Lung microvascular endothelial cell (primary cell): ENCODE measurements at places on chromosomes 2 and 18. TPM values are rescaled to one million over a fixed set of nuclear protein-coding genes. Genes with fewer than 3 reads are reported as not detected.

DNA sequence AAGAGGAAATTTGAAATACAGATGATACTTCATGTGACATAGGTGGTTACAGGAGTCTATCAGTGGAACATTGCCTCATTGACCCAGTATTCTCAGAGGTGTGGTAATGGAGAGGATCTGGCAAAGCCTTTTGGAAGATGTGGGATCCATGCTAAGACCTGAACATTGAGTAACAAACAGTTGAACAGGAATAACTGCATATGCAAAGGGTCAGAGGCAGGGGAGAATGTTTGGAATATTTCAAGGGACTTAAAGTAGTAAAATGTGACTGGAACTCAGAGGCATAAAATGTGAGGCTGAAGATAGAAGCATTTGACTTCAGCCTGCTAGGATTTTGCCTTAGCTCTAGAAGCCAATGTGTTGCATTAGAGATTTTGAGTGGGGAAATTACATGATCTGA is 300.2 kb upstream of the ETAA1 start:
- DNase-seq = no peak

GRCh38 chr2:159553727-159554126 is 62.6 kb downstream of the BAZ2B start:
- peak; percentile 14 for DNase-seq

DNA sequence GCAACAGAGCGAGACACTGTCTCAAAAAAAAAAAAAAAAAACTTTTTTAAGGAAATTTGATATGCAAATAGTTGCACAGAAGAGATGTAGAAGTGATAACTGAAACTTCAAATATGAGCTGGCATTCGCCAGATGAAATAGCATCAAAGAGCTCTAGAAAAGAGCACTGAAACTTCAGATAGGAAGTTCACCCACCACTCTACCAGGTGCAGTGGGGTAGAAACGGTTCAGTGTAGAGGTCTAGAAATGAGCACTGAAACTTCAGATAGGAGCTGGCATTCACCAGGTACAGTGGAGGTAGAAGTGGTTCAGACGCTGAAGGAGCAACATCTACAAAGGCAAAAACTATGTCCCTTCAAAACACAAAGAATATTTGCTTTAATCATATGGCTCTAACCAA is 9.0 kb upstream of the ONECUT2 start:
- no peak for DNase-seq

- peak; percentile 89 for DNase-seq
These were observed 13.2 kb downstream of the NABP1 start for GRCh38 chr2:191691016-191691735.

DNA sequence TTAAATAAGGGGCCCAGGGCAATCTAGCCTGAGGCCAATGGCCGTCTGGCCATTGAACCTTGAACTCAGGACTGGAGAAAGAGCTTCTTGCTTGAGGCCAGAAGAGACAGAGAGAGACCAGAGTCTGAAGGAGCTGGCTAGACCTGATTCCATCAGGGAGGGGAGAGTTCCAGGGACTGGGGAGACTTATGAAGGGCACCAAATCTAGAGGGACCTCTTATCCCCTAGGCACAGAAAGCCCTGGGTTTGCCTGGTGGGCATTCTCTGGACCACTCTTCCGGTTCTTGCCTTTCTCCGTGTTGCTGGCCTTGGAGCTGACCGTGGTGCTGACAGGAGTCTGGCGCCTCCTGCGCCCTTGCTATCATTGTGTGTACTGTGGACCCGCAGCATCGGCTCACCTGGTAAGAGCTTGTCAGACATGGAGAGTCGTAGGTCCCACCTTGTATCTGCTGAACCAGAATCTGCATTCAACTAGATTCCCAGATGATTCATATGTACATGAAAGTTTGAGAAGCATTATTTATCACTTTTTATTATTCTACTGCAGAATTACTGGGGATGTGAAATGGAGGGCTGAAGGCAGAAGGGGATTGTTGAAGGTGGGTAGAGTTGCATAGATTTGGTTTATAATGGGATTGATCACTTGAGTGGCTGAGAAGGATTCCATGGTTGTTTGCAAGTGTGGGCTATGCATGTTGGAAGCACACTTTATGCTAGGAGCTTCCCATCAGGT is 4.3 kb upstream of the TRPM8 start:
- DNase-seq = peak; percentile 51

GRCh38 chr2:228433721-228434120 is 252.2 kb upstream of the SPHKAP start:
- no peak for DNase-seq

DNA sequence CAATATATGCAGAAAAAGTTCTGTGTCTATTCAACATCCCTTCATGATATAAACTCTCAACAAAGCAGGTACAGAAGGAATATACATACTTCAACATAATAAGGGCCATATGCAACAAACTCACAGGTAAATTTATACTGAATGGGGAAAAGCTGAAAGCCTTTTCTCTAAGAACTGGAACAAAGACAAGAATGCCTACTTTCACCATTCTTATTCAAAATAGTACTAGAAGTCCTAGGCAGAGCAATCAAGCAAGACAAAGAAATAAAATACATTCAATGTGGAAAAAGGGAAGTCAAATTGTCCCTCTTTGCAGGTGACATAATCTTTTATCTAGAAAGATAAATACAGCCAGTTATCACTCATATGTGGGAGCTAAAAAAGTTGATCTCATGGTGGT is 116.3 kb downstream of the ACVR1 start:
- DNase-seq = no peak

DNA sequence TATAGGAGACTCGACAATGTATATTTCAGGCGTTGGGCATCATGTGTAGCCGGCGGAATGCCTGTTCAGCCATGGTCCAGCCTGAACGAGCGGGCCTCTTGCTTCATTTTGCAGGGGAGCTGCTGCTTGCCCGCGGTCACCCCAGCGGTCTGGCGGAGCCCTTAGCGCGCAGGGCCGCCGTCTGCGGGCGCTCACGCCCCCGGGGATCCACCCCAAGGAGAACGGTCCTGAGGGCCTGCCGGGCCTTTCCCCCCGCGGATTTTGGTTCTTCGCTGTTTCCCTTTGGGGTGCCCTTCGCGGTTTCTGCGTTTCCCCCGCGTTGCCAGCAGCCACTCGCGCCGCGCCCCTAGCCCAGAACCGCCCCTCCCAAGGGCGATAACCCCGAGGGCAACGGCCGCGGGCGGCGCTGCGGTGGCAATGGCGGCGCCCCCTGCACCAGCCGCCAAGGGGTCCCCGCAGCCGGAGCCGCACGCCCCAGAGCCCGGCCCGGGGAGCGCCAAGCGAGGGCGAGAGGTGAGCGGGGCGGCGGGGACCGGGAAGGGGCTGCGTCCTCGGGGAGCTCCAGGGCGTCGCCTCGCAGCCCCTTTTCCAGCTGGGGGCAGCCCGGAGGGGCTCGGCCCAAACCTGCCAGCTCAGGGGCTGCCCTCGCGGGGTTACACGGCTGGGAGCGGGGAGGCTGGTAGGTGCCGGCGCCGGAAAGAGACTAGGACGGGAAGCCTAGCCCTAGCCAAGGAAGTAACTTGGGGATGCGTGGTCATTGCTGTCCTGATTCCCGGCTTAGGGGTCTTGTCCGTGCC is at the start of gene MFSD2B:
TSS of gene MFSD2B (plus strand) at position 406 of the 797 bp plus-strand sequence. CDS start at position 418, 12 bp downstream.
- peak; percentile 15 for DNase-seq

DNA sequence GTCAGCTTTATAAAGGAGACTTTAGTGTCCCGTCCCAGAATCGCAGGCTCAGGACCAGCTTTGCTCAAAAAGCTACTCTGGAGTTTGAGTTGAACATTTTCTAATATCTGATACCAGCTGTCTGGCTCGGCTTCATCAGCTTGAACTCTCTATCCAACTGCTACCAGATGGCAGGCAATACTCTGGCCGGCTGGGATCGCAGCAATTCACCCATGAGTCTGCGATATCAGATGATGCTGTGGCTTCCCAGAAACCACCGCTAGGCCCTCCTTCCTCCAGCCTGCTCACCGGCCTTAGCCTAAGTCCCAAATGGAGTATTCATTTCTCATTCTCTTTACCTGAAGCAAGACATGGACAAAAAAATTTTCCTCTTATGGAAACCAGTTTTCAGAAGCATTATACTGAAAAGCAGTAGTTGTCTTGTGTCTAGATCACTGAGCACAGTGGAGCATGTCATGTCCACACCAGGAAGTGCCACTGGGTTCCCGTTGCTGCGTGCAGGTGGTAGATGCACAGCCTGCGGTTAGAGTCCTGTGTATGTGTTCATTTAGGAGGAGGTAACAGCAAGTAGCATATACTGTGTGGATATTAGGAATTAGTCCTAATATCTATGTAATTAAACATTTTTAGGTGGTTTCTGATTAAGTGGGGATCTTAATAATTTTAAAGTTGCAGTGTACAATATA is 162.0 kb upstream of the SOX11 start:
- DNase-seq = no peak

DNA sequence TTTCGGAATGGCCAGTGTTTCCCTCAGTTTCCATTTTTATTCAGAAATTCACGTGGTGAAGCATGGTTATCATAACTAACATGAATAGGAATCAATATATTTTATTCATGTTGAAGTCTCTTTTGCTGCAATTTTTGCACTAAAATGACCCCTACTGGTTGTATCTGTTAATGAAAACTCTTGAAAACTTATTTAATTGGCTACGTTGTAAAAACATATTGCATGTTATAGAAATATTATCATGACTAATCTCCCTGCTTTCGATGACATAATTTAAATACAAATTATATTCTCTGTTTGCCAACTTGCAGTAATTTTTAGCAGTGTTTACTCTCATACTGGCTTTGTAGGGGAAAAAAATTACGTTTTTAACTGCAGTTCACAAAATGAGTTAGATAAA is 3.5 kb downstream of the CRIM1 start:
- DNase-seq = peak; percentile 33

DNA sequence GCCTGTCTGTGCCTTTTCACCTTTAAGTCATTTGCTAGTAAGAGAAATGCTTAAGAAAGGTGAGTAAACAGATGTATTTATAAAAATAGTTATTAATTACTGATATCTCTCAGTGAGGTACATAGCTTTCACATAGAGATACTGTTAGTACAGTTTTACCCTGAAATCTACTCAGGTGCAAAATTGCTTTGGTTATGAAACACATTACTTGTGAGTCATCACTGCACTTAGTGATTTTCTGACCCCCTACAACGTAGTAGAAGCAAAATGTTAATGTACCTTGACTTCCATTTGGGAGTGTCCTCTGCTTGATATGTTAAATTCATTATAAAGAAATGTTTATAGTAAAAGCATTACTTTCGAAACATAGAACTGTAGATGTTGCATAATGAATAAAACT is 6.5 kb downstream of the GLS start:
- DNase-seq = peak; percentile 30

DNA sequence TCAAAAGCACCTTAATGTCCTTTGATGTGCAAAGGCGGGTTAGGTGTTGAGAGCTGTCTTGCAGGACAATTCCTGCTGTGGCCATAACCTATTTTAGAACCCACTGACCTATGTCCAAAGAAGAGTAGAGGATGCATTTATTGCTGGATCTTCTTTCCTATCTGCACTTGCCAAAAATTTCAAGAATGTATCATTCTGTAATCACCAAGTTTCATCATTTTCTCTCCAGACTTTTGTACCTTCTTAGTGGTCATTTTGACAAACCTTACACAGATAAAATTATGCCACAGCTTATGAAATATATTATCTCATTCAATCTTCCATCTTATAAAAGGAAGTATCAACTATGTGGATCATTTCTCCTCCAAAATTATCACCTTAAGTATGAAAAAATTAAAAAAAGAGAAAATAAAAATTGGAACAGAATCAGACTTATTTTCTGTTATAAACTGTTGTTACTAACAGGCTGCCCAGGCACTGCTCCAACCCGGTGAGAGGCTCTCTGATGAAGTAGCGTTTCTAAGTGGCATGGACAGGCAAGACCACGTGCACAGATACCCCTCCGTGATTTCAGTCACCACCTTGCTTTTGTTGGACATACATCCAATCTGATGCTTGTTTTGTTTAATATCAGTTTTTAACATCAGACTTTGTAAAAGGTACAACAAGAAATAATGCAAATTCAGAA is 559.9 kb upstream of the ID2 start:
- DNase-seq = no peak

- peak; percentile 58 for DNase-seq
These were observed 121.5 kb upstream of the PDE1A start for GRCh38 chr2:182548031-182548950.

DNA sequence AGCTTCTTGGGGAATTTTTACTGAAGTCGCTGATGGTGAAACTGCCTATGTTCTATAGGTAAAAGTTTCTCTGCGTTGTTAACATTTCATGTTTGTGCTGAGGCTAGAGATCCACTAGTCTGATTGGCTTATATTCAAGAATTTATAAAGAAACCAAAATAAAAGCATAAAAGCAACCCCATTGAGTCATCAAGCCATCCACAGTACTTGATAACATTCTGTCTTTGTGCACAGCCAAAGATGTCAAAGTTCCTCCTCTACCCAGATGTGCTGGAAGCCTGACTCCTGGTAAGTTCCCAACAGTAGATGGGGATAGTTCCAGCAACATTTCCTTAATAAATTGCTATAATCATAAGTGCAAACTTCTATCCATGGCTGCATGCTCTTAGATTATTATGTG is 107.8 kb downstream of the TANC1 start:
- peak; percentile 59 for DNase-seq

DNA sequence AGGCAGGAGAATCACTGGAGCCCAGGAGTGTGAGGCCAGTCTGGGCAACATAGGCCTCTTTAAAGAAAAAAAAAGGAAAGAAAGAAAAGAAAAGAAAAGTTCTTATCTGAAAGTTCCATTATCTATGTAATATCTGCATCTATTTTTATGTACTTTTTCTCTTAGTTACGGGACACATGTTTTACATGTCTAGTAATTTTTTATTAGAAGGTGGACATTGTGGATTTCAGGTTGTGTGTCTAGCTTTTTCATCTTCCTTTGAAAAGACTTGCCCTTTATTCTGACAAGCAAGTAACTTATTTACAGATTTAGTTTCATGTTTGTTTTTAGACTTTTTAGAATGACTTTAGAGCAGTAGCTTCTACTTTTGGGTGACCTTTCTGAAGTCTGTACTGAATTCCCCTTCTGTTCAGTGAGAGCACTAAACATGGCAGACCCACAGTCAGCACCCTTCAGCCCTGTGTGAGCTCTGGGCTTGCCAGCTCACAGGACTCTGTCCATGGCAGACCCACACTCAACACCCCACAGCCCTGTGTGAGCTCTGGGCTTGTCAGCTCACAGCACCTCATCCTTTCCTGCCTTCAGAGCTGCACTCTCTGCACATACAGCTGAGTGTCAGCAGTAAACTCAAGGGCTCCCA is 17.5 kb downstream of the TRAPPC12 start:
- no peak for DNase-seq

DNA sequence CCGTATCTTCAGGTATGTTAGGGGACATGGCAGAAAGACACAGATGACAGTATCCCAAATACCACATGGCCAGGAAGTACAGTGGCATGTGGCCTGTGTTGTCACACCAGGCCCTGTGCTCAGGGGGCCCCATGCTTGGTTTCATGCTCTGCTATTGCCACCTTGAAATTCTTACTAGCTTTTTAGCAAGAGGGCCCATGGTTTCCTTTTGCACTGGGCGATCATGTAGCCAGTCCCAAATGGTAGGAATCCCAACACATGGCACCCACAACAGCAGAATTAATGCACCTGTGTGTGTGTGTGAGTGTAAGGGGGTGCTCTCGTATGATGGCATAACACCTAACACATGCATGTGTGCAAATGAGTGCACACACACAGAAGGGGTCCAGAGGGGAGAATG is 39.2 kb downstream of the MYO7B start:
- no peak for DNase-seq

Gene ZNF2
- 4.6 and 7.3 TPM in 2 replicates for total RNA-seq

Gene ILKAP
- 12.0 and 19.6 TPM in 2 replicates for total RNA-seq

Gene EML6
- total RNA-seq = 0.20 and 0.22 TPM in 2 replicates

Gene CCL20
- total RNA-seq = 0.60 and 2.8 TPM in 2 replicates

Gene BBS5
- 0.99 and 1.3 TPM in 2 replicates for total RNA-seq

Gene WDSUB1
- 4.1 and 8.1 TPM in 2 replicates for total RNA-seq

Gene HNMT
- total RNA-seq = 1.4 and 5.7 TPM in 2 replicates

Gene IL1F10
- not detected in 2 replicates for total RNA-seq

Gene SNRPD1
- 9.5 and 11.8 TPM in 2 replicates for total RNA-seq

Gene ZAP70
- total RNA-seq = under 0.01 TPM in 1 of 2 replicates, not detected in the other

Gene ALLC
- not detected in 2 replicates for total RNA-seq

Gene MRPL30
- total RNA-seq = 24.6 and 27.7 TPM in 2 replicates

Gene EVX2
- total RNA-seq = not detected in 2 replicates
